ENCODE measurements at places on chromosomes 5 and 9. TPM values are rescaled to one million over a fixed set of nuclear protein-coding genes. Genes with fewer than 3 reads are reported as not detected.

- H3K4me3 ChIP-seq: no peak overlapping the region
- no peaks in the 10 kb centered on the region for H3K36me3 ChIP-seq
- no peaks in the 10 kb centered on the region for H3K4me1 ChIP-seq
- no peak overlapping the region for H3K27ac ChIP-seq
- no peaks in the 10 kb centered on the region for H3K27me3 ChIP-seq
- DNase-seq: no peak
Observed at GRCh38 chr5:68172314-68172713, 43.2 kb upstream of the PIK3R1 start.

GRCh38 chr5:61417340-61417739 is 85.3 kb downstream of the ZSWIM6 start:
- no peak overlapping the region for H3K4me3 ChIP-seq
- H3K27ac ChIP-seq: no peak overlapping the region
- DNase-seq: no peak
- H3K27me3 ChIP-seq: no peaks in the 10 kb centered on the region
- H3K4me1 ChIP-seq: peaks cover 7% of the 10 kb centered on the region

DNA sequence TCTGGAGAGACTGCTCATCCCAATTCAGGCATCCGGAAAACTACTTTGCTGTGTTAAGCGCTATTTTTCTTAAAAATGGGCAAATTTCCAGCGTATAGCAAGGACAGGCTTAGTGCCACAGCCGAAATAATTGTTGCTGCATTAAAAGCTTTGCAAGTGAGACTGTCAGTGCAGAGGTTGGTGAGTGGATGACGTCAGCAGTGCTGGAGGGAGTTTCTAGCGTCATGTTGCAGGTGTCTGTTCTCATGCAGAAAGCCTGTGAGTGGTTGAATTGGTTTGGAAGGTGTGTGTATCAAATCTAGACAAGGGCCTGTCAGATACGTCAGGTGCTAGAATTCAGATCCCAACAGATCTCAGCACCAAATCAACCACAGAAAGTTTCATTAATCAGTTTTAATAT is 204.4 kb downstream of the TRIO start:
- peaks cover 3% of the 10 kb centered on the region for H3K27me3 ChIP-seq
- no peak for DNase-seq
- no peak overlapping the region for H3K27ac ChIP-seq
- no peak overlapping the region for H3K4me3 ChIP-seq
- H3K4me1 ChIP-seq: no peaks in the 10 kb centered on the region
- no peaks in the 10 kb centered on the region for H3K36me3 ChIP-seq

DNA sequence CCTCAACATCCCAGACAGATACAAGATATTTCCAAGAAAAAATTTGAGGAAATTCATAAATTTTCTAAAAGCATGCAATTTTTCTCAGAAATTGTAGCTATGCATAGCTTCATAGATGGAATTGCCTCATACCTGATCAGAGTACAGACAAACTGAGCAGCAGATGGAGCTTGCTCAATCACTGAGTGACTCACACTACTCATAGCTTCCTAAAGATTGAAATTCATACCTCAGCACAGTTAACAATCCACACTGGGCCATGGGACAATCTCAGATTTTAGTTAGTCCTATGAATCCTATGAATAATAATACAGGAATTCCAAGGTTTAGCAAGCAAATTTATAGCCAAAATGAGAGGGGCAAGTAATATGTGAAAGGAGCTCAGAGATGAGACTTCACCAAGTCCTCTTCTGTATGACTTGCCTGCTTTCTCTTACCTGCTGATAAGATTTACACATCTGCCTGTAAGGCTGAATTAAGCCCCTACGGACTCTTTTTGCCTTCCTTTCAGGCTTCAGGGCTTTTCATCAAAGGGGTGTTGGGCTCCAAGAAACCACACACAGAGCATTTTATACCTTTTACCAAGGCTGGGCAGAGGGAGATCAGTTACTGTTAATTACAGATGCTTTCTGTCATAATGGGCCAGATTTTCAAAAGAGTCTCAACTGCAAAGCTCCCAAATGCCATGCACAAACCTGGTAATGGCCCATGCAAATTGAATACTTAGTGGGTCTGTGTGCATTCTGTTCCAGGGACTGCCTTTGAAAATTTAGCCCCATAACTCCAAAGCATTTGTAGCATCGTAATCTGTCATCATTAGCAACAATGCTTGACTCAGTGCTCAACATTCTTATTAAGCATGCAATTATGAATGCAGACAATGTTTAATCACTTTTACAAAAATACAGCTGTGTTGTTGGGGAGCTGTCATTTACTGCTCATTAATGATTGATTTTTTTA is 439.3 kb downstream of the DTWD2 start:
- no peaks in the 10 kb centered on the region for H3K27me3 ChIP-seq
- no peak for DNase-seq
- H3K4me3 ChIP-seq: no peak overlapping the region
- no peak overlapping the region for H3K27ac ChIP-seq

GRCh38 chr9:108417726-108418125 is 438.1 kb downstream of the ACTL7B start:
- H3K4me3 ChIP-seq: no peak overlapping the region
- no peak overlapping the region for H3K27ac ChIP-seq
- H3K27me3 ChIP-seq: no peaks in the 10 kb centered on the region
- H3K36me3 ChIP-seq: no peaks in the 10 kb centered on the region

Gene OTP
- total RNA-seq: not detected

Gene CTXN3
- not detected for total RNA-seq

DNA sequence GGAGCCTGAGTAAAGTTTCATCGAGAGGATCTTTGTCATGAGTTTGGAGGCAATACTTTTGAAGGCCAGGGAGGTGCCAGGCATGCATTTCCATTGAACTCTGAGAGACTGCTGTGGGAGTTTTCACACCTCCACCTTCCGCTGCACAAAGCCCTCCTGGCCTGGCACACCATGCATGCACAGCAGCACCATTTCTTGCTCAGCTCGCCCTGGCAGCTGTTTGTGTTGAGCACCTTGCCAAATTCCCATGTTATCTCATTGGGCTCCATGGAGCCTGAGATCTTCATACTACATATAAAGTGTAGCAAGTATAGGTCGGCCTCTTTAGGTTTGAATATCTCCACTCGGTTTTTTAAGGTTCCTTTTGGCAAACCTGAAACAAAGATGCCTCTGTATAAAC is 125.7 kb upstream of the CLINT1 start:
- H3K36me3 ChIP-seq: no peaks in the 10 kb centered on the region
- no peak overlapping the region for H3K27ac ChIP-seq
- H3K27me3 ChIP-seq: peaks cover 19% of the 10 kb centered on the region
- H3K4me1 ChIP-seq: no peaks in the 10 kb centered on the region
- no peak overlapping the region for H3K4me3 ChIP-seq

GRCh38 chr9:20398536-20399338 is 223.6 kb downstream of the MLLT3 start:
- H3K36me3 ChIP-seq: peaks cover 34% of the 10 kb centered on the region
- no peaks in the 10 kb centered on the region for H3K27me3 ChIP-seq
- H3K4me3 ChIP-seq: no peak overlapping the region
- peaks cover 25% of the 10 kb centered on the region for H3K4me1 ChIP-seq
- DNase-seq: no peak

- H3K36me3 ChIP-seq: no peaks in the 10 kb centered on the region
- H3K27me3 ChIP-seq: no peaks in the 10 kb centered on the region
- H3K4me3 ChIP-seq: no peak overlapping the region
Observed at GRCh38 chr9:101073122-101073521, 44.6 kb downstream of the PLPPR1 start.
